ENCODE measurements at places on chromosomes 5 and 9.

DNA sequence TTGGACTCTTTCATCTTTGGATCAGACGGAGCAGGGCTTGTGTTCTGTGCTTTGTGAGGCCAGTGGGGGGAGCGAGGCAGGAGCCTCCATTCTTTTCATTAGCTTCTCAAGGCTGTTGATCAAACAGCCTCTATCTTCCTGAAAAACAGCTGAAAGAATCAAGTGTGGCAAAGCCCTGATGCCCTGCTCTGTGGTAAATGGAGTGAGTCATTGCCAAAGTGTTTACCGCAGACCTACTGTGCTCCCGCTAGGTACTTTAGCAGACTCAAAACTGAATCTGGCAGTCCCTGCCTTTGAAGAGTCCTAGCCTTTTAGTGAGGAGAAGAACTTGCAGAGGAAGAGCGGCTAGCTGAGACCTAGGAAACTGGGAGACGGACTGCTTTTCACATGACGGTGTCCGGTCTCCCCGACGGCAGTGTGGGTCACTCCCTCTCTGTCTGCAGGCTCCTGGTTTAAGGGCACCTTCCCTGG lies 3.3 kb downstream of the ANKRD33B start:
- DNase-seq, result no peak

DNA sequence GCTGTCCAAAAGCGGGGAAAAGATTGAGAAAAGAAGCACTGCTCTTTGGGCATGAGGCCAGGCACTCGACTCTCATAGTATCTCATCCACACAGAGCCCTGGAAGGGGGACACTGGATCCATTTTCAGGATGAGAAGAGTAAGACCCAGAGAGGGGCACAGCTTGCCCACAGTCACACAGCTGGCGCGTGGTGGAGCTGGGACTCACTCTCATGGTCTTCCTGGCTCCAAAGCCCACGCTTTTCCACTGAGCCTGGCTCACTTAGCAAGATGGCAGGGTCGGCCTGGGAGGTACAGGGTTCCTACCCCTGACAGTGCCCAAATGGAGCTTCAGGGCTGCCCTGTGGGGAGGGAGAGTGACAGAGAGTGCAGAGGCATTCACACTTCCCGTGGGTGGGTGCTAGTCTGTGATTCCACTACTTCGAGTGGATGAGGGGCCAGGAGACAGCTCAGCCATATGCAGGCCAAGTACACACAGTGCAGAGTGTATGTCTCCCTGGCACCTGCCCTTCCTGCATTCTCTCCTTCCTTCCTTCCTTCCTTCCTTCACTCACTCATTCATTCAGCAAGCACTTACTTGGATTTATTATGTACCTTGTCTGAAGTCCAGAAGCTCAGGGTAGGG lies 18.3 kb upstream of the IGFBPL1 start:
- DNase-seq, result no peak

DNA sequence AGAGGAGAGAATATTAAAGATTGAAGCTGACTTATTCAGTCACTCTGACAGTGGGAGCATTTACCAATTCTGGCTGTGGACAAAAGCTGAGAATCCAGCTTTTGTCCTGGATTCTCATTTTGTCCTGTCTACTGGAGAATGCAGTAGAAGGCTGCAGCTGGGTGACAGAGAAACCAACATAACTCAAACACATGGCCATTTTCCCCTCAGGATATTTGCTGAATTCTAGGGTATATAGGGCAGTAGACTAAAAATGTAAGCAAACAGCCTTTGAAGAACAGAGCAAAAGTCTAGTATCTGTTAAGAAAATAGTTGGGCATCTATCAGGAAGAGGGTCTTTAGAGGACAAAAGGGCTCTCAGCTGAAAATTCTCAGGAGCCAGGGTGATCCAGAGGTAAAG lies 20.6 kb downstream of the ZNF484 start:
- DNase-seq, result no peak

GRCh38 chr5:124761010-124761409 lies 14.6 kb upstream of the ZNF608 start:
- DNase-seq, result no peak

DNA sequence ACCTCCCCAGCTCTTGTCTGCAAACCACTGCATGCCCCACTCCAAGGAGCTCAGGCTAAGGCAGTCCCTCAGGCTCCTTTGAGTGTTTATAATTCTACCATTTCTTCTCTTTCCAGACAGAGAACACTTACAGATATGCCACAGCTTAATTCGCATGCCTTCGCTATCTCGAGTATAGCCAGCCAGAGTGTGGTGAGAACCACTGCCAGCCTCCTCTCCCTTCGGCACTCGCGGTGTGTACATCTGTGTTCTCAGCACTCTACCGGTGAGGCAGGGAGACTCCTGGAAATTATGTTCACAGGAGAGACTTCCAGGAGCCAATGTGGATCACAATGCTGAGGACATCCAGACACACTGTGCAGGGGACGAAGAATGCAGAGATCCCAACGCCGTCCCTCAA lies 143.7 kb upstream of the IRX1 start:
- no peak for DNase-seq

GRCh38 chr9:99296291-99296951 lies 74.3 kb downstream of the SEC61B start:
- DNase-seq, result no peak

DNA sequence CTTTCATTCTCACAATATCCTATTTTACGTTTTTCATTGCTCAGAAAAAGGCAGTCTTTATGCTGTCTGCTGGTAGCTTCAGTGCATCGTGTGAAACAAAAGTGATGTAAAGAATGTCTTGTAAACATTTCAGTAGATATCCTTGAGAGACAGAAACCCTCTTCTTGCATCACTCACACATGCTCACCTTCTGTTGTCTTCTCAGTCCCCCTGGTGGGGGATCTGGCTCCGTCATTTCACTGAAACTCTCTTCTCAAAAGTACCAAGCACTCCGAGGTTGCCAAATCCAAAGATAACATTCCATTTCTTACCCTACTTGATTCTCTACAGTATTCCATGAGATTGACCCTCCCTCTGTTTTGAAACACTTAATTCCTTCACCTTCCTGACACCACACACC lies 46.1 kb upstream of the PCA3 start:
- no peak for DNase-seq

DNA sequence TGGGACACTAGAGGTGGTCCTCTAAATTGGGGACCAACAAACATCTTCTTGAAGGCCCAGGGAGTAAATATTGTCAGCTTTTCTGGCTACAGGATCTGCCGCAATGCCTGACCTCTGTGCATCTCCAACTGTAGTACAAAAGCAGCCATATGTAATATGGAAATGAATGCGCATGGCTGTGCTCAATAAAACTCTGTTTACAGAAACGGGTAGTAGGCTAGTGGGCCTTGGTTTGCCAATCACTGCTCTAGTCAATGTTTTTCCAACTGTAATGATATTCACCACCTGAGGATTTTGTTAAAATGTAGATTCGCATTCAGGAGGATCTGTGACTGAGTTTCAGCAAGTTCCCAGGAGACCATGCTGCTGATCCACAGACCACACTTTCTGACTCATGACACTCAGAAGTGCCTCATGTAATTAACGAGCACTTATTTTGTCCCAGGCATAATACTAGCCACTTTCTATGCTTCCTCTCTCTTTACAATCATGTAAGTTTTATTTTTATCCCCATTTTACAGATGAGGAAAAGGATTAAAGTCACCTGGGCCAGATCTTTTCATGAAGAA lies 96.9 kb downstream of the MED27 start:
- no peak for DNase-seq

GRCh38 chr9:124779368-124780059 lies 2.6 kb downstream of the OLFML2A start:
- DNase-seq, result peak; percentile 24

DNA sequence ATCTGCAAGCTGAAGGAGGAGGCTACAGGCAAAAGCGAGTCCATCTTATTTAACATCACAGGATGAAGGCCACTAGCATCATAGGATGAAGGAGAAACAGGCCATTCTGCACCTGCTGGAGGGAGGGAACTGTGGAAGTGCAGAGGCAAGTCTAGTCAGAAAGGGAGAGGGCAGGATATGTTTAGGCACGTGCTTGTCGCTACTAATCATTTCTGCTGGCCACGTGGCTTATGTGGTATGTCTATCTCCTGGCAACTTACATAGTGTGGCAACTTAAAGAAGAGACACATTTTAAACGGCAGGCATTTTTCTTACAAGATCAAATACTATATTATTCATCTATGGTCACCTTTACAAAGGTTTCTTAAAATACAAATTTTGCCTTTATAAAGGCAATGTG lies 74.0 kb downstream of the GNAQ start:
- DNase-seq, result no peak

DNA sequence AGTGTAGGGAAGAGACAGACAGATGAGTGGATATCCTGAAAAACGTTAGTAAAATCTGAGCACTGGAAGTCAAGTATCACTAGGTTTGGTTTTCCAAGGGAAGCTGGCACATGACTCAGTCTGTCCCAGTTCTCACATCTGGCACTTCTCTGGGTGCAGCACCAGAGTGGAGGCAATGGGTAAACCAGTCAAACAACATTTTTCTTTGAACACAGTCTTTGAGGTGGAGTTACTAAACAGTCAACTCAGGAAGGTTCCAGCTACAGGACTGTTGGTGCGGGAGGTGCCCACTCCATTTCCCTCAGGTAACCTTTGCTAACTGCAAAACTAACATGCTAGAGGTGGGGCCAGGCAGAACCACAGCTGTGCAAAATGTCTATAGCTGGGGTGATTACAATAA lies 301.4 kb upstream of the RFX3 start:
- DNase-seq, result no peak

- no peak for DNase-seq
These were observed 17.7 kb upstream of the LRRC14B start for GRCh38 chr5:173392-174290.

- DNase-seq, result peak; percentile 82
These were observed 133.8 kb upstream of the SLC24A2 start for GRCh38 chr9:19922476-19923118.

DNA sequence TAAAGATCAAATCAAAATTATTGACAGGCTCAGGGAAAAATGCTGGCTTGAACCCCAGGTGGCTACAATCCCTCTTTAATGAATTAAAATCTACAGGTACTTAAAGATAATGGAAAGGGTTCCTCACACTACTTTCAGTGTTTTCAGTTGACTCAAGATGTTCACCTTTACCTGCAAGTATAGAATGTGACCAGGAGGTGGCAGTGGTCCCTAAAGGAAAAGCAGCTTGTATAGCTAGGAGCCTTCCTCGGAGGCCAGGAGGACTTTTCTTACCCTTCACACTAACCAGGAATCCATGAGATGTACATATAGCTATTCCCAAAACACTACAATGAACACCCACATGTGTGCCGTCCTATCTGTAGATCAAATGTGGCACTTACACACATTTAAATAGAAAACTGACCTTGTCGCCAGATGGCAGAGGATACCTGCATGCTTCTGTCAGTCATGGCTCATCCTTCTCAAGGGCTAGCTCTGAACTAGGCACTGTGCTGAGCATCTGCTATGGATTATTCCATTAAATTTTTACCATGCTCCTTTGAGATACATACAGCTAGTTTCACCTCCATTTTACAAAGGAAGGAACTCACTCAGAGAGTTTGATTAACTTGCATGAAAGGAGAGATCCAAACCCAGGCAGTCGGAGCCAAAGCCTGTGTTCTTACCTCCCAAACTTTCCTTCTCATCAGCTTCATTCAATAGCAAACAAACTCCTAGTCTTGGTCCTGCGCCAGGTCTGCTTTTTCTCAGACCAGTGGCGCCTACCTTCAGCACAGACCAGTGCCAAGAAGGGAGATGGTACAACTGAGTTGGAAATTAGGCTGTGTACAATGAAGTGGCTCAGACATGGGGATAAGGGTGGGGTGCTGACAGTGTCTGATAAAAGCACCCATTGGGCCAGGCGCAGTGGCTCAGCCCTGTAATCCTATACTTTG lies 24.5 kb downstream of the C9orf152 start:
- peak; percentile 70 for DNase-seq
